ENCODE measurements at places on chromosomes 11 and 22.

- DNase-seq, result no peak
Observed at GRCh38 chr11:23123753-23124152, 263.5 kb upstream of the CCDC179 start.

DNA sequence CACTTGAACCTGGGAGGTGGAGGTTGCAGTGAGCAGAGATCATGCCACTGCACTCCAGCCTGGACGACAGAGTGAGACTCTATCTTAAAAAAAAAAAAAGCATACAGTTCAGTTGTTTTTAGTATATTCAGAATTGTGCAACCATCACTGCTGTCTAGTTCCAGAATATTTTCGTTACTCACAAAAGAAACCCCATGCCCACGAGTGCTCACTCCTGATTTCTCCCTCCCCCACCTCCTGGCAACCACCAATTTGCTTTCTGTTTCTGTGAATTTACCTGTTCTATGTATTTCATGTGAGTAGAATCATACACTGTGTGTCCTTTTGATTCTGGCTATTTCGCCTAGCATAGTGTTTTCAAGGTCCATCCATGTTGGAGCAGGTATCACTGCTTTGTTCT, 24.8 kb downstream of the PTPRJ start:
- DNase-seq, result no peak

DNA sequence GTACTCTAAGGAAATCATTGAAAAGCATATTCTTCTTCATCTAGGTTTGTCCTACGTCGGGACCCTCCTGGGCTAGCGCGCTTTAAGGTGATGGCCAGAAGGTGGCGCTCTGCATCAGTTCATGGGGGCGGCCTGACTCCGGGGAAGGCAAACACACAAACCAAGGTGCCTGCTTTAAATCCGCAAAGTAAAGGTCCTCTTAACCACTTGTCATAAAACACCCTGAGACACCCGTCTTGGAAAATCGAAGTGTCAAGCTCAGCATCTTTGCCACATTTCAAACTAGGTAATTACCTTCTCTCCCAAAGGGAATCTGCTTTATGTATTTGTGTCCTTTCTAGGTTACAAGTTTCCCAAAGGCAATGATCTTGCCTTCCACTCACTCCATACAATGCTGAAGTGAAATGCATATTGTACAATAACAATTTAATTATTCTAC, 33.9 kb downstream of the LMO2 start:
- peak; percentile 89 for DNase-seq

DNA sequence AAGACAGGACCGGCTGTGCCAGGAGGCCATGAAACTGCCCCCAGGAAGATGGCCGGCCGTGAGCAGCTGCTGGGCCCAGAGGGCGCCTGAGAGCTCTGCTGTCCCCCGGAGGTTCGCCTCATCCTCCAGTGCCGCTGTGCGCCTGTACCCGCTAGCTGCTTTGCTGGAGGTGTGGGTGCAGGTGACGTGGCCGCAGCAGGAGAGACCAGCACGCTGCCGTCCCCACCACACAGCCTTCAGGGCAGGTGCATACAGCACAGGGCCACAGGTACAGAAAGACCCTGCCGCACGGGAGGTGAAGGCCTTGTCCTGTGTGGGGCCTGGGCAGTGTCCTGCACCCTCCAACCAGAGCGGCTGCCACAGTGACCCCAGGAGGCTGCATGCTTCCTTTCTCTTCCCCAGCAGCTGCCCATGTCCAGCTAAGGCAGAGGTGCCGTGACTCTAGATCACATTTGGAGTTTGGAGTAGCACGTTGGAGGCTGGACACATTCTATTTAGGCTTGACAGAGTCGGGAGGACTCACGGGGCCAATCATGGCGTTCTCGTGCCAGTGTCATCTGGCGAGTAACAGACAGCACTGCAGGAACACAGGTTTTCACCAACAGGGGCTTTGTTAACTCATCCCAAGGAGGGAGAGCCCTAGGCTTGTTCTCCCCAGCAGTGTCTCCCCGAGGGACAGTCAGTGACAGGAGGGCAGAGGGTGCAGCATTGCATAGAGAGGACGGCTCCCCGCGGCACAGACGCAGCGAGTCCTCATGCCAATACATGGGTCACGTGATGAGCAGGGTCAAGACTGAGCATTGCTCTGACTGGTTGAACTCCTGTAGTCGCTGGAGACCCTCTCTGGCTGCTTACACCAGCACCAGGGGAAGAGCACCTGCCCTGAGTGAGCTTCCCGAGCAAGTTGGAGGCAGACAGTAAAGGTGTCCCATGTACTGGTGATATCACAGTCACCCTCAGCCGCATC, 18.7 kb upstream of the PANX2 start:
- no peak for DNase-seq

DNA sequence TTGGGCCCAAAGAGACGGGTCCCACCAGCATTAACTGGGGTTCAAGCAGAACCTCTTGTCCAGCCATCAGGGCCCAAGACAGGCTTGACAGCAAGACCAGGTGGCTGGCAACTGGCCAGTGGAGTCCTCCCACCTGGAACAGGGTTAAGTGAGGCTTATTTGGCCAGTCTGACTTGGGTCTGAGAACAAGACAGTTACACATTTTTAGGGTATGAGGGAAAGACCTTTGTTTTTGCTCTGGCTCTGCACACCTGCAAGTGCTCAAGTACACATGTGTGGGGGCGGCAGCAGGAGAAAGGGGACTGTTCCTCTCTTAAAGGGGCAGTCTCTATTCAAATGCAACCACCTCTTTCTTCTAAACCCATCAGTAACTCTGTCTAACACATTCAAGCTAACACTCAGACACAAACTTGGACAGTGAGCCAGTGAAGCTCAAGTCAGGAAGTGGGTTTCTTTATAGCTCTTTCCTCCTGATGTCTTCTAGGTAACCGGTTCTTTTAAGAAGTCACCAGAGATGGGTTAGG, 116.2 kb downstream of the ETS1 start:
- no peak for DNase-seq

DNA sequence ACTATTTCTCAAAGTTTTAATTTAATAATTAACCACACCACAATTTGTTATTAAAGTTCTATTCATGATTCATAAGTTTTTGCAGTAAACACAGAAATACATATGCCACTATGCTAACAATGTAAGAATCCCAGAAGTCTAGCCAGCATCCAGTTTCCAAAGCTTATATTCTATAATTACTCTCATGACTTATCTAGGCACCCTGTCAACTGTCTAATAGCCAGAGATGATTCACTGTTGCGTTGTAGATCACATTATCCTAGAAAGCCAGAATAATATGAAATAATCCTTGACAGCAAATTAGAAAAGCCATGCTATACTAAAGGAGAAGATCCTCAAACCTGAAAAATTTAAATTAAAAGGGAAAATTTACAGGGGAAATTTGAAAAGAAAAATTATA, 141.0 kb downstream of the SOX6 start:
- DNase-seq, result no peak

GRCh38 chr11:1219446-1219833, 3.4 kb upstream of the MUC5B start:
- no peak for DNase-seq

GRCh38 chr11:15157181-15157580, 42.5 kb downstream of the INSC start:
- DNase-seq, result no peak

- DNase-seq, result no peak
Observed at GRCh38 chr11:5694642-5695041, 5.1 kb downstream of the TRIM22 start.

GRCh38 chr11:45385844-45386243, 99.7 kb upstream of the SYT13 start:
- no peak for DNase-seq

- DNase-seq, result no peak
Observed at GRCh38 chr22:49240016-49240380, 587.7 kb downstream of the BRD1 start.
